Mesothelial cell of epicardium (in vitro differentiated cells): ENCODE measurements at places on chromosomes 1 and 21. TPM values are rescaled to one million over a fixed set of nuclear protein-coding genes. Genes with fewer than 3 reads are reported as not detected.

GRCh38 chr1:72526926-72527325, 244.6 kb upstream of the NEGR1 start:
- no peaks in the 10 kb centered on the region for H3K27me3 ChIP-seq
- no peaks in the 10 kb centered on the region for H3K36me3 ChIP-seq
- DNase-seq = no peak
- no peak overlapping the region for H3K27ac ChIP-seq

DNA sequence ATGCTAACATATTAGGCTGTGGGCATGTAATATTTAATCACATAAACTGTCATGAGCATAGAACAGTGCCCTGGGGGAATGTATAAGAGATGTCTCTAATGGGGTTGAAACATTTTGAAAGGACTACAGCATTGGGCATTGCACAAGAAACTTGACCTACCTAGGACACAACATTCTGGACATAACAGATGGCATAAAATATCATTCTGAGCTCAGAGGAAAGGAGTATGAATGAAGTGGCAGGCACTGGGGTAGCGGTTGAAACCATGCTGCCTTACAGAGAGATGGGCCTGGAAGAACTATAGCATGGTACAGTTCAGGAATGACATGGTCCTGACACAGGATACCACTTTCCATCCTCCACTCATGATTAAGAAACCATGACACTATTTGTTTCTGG, 69.0 kb downstream of the LPAR3 start:
- H3K4me3 ChIP-seq = no peak overlapping the region
- no peak overlapping the region for H3K27ac ChIP-seq
- DNase-seq = no peak
- no peaks in the 10 kb centered on the region for H3K36me3 ChIP-seq

The SPRR2A gene
- total RNA-seq = not detected in 3 replicates

The MORC3 gene
- total RNA-seq = 32.6 to 35.2 TPM (median 33.0 TPM) in 3 replicates

The ACTL8 gene
- total RNA-seq = not detected in 3 replicates
